ENCODE measurements at places on chromosomes 3 and 15. TPM values are rescaled to one million over a fixed set of nuclear protein-coding genes. Genes with fewer than 3 reads are reported as not detected.

GRCh38 chr3:161905520-161906132, 409.0 kb downstream of the OTOL1 start:
- DNase-seq, result no peak

- no peak for DNase-seq
These were observed 8.4 kb upstream of the CD47 start for GRCh38 chr3:108099244-108099643.

GRCh38 chr15:33115191-33115861, 79.2 kb downstream of the FMN1 start:
- DNase-seq, result no peak

GRCh38 chr15:94135486-94136147, 95.7 kb upstream of the MCTP2 start:
- no peak for DNase-seq

The GABRB3 gene
- total RNA-seq, result not detected
